ENCODE measurements at places on chromosomes 3 and 15. TPM values are rescaled to one million over a fixed set of nuclear protein-coding genes. Genes with fewer than 3 reads are reported as not detected.

The TARS3 gene
- total RNA-seq = 13.8 TPM

GRCh38 chr3:151537726-151538125, 76.9 kb upstream of the IGSF10 start:
- no peak for DNase-seq

DNA sequence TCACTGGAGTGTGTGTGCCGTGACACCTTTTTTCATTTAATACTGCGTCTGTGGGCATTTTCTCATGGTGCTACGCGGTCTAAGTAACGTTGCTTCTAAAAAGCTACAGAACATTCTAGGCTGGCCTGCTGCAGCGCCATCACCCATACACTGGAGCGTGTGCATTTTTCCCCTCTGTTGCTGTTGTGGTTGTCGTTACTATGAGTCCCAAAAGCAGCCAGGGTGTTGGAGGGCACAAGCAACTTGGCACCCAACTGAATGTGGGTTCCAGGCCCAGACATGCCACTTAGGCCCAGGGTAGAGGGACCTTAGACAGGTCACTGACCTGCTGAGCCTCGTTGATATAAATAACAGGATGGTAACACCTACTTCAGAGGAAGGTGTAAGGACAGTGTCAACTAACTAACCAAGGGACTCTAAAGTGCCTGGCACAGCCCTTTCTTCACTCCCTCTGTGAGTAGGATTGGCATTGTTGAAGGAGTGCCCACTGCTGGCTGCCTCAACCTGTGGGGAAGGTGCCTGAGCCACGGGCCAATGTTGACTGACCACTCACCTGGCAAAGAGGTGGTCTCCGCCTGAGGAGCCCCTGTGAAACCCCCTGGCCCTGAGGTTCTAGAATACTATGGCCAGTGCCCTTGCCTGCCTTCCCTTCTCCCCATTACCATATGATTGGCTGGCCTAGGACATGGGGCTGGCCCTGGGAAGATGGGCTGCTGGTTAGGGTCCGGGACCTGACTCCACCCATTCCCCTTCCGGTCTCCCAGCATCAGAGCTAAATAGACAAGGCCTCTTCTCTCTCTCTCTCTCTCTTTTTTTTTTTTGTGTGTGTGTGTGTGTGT, 3.5 kb downstream of the CSK start:
- no peak for DNase-seq

- no peak for DNase-seq
Observed at GRCh38 chr3:47601281-47601680, 22.6 kb upstream of the CSPG5 start.

The DYNLT2B gene
- total RNA-seq = 7.7 TPM

GRCh38 chr3:122621112-122621511, 43.7 kb downstream of the PARP15 start:
- no peak for DNase-seq

DNA sequence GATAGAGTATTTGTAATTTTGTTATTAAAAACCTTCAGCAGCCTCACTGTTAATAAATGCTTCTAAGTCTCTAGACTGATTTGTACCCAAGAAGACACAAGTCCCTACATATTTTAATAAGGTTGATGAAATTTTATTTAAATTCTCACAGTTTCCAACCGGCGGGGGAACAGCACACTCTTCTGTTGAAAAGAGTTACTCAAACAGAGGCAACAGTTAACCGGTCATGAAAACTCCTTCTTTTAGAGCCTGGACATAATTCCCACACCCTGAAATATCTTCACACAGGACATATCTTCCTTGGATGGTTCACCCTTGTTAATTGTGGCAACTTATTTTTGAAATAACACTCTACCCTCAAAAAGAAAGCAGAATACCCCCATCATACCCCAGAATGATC, 278.8 kb downstream of the FOXP1 start:
- DNase-seq = peak; percentile 49

DNA sequence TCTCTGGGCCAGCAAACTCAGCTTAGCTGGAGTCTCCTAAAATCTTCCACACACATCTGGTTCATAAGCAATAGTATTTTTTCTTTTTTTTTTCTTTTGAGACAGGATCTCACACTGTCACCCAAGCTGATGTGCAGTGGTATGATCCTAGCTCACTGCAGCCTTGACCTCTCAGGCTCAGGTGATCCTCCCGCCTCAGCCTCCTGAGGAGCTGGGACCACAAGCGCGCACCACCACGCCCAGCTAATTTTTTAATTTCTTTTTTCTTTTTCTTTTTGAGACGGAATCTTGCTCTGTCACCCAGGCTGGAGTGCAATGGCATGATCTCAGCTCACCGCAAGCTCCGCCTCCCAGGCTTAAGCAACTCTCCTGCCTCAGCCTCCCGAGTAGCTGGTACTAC, 34.3 kb downstream of the RNU5B-1 start:
- no peak for DNase-seq

The THRB gene
- total RNA-seq = 5.7 TPM

DNA sequence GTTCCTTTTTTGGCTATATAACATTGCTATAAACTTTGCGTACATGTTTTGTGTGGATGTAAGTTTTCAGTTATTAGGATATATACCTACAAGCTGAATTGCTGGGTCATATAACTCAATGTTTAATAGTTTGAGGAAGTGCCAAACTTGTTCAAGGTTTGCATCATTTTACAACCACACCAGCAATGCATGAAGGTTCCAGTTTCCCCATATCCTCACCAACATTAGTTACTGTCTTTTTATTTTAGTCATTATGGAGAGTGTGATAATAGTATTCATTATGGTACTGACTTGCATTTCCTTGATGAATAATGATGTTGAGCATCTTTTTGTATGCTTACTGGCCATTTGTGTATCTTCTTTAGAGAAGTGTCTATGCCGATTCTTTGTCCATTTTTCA, 112.3 kb downstream of the NR1I2 start:
- no peak for DNase-seq
